ENCODE measurements at places on chromosomes 5 and 9.

- no peak for DNase-seq
Observed at GRCh38 chr5:79107020-79107796, 4.4 kb upstream of the BHMT start.

DNA sequence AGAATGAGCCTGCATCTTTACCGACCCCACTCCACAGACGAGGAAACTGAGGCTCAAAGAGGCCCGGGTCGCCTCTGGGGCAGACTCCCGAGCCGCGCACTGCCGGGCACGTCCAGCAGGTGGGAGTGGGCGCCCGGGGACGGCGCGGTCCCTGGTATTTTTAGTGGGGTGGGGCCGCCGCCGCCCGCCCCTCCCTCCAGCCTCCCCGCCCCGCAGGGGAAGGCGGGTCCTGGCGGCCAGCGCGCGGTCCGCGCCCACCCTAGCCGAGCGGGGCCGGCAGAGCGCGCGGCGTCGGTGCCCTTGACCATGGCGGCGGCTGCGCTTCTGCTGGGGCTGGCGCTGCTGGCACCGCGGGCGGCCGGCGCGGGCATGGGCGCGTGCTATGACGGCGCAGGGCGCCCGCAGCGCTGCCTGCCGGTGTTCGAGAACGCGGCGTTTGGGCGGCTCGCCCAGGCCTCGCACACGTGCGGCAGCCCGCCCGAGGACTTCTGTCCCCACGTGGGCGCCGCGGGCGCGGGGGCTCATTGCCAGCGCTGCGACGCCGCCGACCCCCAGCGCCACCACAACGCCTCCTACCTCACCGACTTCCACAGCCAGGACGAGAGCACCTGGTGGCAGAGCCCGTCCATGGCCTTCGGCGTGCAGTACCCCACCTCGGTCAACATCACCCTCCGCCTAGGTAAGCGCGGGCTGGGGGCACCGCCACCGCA, at the start of gene LAMC3:
LAMC3 (plus strand) TSS at position 266 of the 710 bp plus-strand sequence; CDS start at position 307, 41 bp downstream.
- DNase-seq, result no peak

DNA sequence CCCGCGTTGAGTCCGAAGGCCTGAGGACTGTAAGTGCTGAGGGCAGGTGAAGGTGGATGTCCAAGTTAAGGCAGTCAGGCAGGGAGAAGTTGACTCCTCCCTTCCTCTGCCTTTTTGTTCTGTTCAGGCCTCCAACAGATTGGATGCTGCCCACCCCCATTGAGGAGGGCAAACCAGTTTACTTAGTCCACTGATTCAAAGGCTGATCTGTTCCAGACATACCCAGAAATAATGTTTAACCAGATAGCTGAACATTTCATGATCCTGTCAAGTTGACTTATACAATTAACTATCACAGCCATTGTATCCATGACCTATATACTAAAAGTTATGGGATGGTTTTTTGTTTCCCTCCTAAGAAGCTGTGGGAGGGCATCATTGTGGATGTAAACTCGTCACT, 8.3 kb upstream of the TEX48 start:
- DNase-seq, result no peak

DNA sequence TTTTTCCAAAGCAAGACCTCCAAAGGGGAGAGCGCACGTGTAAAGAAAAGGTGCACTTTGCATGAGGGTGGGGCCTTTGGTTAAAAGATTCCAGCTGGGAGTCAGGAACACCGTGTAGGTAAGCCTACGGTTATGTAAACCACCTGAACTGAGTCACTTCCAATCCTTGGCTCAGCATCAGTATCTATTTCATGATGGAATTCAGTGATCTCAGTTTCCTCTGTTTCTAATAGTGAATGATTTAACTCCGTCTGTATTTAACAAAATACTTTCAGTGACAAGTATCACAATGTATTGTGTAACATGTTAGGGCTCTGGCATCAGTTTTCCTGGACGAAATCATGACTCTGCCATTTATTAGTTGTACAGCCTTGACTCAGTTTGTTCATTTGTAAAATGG, 1.3 kb upstream of the SVEP1 start:
- no peak for DNase-seq

DNA sequence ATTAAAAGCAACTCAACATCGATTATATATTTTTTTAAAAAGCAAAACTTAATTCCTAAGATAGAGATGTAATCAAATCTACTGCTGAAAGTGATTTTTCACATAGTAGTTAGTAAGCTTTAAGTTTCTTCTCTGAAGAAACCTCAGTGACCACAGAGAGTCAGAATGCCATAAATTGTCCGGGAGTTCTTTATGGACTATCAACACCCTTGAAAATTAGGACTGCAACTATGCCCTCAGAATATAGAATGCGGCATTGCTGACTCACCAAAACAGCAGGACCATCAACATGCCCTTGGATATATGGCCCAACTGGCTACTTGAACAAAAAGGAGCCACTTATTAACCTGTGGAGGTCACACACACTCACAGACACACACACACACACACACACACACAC, 228.9 kb upstream of the SNX2 start:
- DNase-seq, result no peak

GRCh38 chr5:16792598-16793275, 143.4 kb downstream of the MYO10 start:
- DNase-seq, result no peak

DNA sequence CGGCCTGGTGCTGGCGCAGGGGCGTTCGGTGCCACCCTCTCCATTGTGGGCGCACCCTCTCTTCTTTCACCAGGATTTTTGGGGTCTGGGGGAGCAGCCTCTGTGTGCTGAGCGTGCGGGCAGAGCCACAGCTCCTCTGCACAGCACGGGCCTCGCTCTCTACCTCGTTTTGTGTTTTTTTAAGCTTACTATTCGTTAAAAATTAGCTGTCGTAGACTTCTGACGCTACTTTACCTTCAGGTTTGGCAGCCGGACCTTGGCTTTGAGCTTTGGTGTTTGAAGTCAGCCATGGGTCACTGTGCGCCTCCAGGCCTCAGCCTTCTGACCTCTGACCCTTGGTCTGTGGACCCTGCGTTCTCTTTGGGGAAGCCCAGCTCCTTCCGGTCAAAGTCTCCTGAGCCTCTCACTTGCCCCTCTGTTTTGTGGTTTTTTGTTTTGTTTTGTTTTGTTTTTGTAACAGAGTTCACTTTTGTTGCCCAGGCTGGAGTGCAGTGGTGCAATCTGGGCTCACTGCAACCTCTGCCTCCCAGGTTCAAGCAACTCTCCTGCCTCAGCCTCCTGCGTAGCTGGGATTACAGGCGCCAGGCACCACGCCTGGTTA, 88.2 kb upstream of the CACNA1B start:
- DNase-seq, result no peak

- DNase-seq, result no peak
Observed at GRCh38 chr5:78689540-78690252, 41.1 kb upstream of the LHFPL2 start.

DNA sequence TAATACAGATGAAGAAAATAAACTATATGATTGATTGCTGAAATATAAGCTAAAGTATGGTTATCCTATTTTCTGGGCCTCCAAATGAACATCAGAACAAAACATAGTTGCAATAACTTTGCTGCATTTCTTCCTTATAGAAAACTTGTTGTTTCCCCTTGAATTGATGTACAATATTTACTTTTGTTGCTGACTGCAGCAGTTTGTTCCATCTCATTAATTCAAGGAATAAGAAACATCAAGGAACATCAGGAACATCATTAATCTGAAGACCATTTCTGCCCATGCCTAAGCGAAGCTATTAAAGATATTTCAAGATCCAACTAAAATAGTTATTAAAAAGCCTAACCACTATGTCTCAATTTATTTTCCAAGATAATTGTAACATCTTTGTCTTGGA, 363.6 kb upstream of the EDIL3 start:
- DNase-seq, result no peak

- no peak for DNase-seq
Observed at GRCh38 chr5:137880313-137880712, 8.9 kb upstream of the PKD2L2 start.

DNA sequence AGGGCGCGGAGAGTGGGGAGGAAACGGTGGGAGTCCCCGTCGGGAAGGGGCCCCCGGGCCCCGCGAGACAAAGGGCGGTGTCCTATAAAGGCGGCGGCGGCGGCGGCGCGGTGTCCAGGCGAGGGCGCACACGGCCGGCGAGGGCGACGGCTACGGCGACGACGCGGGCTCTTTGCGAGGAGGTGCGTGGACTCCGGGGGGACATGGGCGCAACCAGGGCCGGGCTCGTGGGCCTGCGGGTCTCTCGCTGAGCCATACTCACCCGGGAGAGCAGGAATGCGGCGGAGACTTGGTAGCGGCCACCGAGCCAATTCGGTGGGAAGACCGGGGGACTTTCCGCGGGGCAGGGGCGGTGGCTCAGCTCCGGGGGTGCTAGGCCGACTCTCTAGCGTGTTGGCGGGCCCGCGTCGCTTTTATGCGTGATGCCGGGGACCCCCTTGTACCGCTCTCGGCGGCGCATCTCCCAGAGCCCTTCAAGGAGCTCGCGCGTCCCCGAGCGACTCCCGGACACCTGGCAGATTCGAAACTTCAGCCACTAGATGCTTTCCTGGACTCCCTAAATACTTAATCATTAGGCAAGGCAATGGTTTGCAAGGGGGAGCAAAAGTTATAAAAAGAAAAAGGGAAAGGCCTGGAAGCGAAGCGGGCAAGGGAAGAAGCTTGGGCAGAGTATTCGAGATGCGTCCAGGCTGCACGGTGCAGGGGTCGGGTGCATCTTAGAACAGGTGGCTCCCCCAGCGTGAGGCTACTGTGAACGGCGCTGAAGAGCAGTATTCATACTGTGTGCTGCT, 5.9 kb upstream of the TAL2 start:
- DNase-seq, result no peak

GRCh38 chr5:169298193-169298592, 2.7 kb downstream of the SLIT3 start:
- no peak for DNase-seq
